ENCODE measurements at places on chromosomes 5 and 9.

- no peak for DNase-seq
Measured at GRCh38 chr5:3320317-3320875, 275.2 kb upstream of the IRX1 start.

GRCh38 chr9:131469356-131469755 lies 33.4 kb upstream of the POMT1 start:
- no peak for DNase-seq

GRCh38 chr5:171499611-171500010 lies 80.2 kb downstream of the FGF18 start:
- no peak for DNase-seq

DNA sequence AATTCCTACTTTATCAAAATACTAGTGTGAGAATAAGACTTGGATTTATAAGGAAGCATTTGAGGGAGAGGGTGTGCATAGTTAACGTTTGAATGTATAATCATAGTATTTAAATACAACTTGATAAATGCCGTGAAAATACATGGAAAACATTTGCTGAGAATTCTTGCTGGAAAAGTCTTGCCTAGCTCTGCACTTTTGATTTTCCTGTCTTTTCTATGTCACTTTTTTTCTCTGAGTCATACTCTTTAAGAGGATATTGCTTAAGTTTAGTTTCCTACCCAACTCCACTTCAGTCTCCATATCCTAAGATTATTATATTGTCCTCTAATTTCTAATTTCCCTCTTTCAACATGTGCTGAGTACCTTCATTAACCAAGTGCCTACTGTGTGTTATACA lies 616.6 kb upstream of the SEMA6A start:
- DNase-seq = no peak

GRCh38 chr9:95835393-95835792 lies 40.1 kb upstream of the ERCC6L2 start:
- no peak for DNase-seq

GRCh38 chr9:17021387-17021970 lies 113.4 kb upstream of the CNTLN start:
- DNase-seq = no peak

GRCh38 chr5:131384173-131384572 lies 120.3 kb downstream of the CDC42SE2 start:
- no peak for DNase-seq
